ENCODE measurements at places on chromosomes 3 and 15.

- no peak for DNase-seq
Measured at GRCh38 chr3:195162033-195162669, 108.8 kb downstream of the XXYLT1 start.

- no peak for DNase-seq
Measured at GRCh38 chr3:15272426-15273196, 59.8 kb downstream of the SH3BP5 start.

DNA sequence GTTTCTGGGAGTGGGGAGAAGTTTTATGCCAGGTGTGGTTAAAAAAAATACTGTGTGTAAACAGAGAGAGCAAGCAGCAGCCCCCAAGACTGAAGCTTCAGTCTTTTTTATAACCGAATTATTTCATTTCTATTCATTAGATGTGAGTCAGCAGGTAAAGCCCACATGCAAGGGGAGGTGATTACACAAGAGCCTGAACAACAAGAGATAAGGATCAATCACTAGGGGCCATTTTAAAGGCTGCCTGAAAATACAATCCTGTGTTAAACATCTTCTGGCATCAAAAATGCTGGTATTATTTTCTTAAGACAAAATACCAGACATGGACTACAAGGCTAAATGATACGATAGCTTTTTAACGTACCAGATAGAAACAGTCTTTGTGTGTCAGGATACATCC is 217.3 kb downstream of the SUCLG2 start:
- DNase-seq, result no peak

- DNase-seq, result peak; percentile 45
Measured at GRCh38 chr3:155352900-155353490, 59.5 kb upstream of the STRIT1 start.

- DNase-seq, result no peak
Measured at GRCh38 chr15:90690585-90690984, 26.6 kb upstream of the BLM start.

DNA sequence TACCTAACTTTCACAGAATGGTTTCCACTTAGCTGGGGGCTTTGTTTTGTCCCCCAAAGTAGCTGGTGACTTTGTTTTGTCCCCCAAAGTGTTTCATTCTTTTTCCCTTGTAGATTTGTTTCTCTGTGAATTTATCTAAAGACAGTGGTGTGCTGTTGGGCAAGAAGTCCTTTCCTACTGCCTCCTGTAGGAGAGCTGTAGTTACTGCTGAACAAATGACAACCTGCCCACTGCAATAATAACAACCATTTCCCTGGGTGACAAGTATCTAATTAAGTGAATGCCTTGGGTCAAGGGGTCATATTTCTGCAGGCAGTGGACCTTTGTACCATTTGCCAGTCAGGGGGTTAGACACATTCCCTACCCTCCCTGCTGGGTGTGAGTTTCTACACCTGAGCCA is 125.4 kb upstream of the BFSP2 start:
- no peak for DNase-seq

DNA sequence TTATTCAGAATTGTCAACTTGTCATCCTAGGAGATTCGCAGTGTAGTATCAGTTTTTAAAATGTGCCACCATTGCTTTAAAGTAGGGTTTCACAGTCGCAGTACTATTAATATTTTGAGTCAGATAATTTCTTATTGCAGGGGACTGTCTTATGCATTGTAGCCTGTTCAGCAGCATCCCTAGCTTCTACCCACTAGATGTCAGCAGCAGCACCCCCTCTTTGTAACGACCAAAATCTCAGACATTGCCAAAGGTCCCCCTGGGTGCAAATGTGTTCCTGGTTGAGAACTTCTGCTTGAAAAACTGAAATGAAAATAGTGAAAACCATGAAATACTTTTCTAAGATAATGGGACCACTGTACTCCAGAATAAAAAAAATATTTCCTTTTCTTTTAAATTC is 474.8 kb downstream of the CNTN3 start:
- peak; percentile 1 for DNase-seq

GRCh38 chr15:98803228-98804056 is 155.1 kb downstream of the IGF1R start:
- DNase-seq, result no peak

All from NCI-H446 (cell line).